ENCODE measurements at places on chromosomes 6 and 20.

DNA sequence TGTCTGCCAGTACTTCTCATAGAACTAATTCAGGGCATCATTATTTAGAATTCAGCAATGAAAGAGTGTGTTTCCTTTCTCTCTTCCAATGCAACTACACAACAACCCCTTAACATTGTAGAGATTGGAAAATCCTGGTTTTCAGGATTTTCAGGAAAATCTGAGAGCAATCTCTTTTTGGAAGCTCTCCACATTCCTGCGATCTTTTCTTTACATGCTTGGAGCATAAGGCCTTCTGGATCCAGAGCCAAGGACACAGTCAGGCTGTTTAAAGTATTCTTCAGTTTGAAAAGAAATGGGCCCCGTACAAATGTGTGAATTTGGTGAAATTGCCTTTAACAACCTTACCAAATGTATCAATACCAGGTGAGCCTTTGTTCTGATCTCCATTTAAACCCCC, 469.7 kb downstream of the PKHD1 start:
- no peak for DNase-seq

- no peak for DNase-seq
Measured at GRCh38 chr6:80508885-80509630, 402.6 kb downstream of the BCKDHB start.

DNA sequence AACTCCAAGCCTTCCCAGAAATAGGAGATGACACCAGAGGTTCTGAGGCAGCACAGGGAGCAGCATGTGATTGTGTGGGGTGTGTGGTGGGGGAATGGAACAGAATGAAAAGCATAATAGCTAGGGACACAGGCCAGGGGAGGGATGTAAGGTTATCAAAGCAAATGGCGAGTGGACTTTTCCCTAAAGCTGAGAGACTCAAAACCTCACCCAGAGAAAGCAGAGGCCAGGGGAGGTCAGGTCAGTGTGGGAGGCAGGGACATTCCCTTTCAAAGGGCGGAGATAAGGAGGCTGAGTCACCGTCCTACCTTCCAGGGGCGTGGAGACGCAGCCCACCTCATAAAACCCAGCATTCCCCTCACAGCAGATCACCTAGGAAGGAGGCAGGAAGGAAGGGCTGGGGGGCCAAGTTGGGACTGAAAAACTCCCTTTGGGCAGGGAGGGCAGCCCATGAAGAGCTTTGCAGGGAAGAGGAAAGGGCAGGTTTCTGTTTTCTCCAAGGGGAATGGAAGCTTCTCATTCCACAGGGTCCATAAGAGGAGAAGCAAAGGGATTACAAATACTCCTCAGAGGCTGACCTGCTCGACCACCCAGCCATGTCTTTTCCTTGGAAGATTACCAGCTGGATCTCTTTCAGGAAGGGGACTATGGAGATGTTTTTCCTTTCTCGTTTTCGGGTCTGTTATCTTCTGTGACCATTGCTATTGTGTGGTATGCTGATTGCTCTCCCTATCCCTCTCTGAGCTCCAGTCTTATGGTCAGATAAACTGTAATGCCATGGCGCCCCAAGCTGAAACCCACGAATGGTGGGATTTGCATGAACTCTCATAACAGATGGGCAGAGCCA, 9.6 kb upstream of the LY6G5C start:
- peak; percentile 27 for DNase-seq

DNA sequence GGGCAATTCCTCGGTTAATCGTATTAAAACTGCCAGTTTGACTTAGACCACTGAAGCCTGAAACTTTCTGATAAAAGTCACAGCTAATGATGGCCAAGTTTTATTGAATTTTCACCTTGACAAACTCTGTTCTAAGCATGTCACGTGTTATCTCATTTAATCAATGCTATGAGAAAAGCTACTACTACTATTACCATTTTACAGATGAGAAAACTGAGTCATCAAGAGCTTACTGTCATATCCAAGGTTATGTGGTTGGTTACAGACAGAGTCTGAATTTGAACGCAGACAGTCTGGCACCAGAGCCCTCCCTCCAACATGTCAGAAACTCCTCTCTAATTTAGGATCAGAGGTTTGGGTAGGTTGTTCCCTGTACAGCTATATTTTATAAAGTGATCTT, 4.3 kb downstream of the FAXC start:
- DNase-seq: no peak

- no peak for DNase-seq
Measured at GRCh38 chr6:98560418-98560817, 274.0 kb upstream of the POU3F2 start.

DNA sequence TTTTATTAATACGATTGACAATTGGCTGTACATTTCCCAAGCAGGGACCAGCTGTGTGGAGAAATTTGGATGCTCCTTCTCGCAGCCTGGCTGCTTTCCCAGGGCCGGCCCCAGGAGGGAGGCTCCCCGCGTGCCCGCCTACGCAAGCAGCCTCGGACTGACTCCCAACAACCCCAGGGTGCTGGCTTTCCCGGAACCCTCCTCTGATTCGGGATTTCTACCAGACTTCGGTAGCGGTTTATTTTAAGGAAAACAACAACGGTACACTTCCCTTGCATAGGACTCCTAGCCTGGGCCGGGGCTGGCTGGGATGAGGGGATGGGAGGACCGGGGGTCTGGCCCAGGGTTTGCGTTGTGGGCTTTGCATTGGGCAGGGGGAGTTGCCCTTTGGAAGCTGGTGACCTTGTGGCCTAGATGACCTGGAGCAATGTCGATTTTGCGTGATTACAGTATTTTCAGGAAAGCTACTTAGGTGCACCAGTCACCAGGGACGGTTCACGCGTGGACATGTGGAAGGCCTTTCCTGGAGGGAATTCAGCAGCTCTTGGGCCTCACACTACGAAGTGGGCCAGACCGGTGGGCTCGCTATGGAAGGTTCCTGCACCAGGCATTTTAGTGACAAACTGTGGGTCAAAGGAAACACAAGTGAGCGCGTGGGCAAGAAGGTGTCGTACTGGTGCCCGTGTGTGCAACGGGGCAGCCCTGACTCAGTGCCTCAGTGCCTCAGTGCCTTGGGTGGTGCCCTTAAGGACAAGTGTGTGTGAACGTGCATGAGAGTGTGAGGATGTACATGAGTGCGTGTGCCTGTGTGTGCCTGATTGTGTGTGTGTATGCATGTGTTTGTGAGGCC, 20.7 kb upstream of the PHACTR3 start:
- DNase-seq: no peak

GRCh38 chr6:105136431-105137350, 43.1 kb downstream of the POPDC3 start:
- DNase-seq: no peak

DNA sequence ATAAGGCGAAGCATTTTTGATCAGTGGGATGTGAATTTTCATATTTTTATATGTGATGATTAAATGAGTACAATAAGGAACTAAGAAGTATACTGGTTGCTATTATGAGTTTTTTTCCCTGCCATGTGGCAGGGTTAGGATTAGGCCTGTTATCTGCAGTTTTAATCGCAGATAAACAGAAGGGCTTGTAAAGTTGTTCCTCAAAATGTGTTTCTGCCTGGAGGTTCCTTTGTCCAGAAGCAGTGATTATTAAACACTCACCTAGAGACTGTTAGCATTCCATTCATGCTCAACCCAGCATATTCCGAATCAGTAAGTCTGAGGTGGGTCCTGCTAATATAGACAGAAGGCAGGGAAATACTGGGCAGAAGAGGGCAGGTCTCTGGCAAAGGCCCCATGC, 316.0 kb downstream of the CLIC5 start:
- DNase-seq: no peak

- DNase-seq: no peak
Measured at GRCh38 chr6:107618672-107619071, 128.8 kb downstream of the SOBP start.

DNA sequence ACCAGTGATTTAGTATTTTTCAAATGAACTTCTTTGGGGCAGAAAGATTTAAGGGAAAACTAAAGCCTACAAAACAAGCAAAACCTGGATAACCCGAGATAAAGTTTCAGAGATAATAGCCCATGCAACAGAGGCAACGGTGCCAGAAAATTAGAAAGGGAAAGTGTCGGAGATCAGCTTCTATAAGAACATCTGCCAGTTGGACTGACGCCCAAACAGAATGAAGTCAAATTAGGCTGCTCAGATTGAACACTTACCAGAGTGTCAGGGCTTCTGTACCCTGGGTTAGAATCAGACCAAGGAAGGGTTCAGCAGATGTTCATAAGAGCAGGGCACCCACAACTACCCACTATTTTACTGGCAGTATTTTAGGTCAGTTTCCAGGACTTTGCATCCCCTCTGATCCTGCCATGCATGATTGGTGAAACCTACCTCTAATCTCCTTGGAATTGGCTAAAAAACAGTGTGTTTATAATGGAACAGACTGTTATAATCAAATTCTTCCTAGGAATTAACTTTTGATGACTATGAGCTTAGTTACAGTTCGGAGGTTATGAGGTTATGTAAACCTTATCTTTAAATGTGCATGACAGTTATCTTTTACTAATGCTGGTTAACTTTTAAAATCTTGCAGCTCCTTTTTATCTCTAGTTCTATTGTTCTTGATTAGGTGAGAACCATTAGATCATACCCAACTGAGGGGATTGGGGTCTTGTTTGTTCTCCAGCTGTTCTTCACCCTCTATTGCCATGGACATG, 13.1 kb downstream of the BMP2 start:
- DNase-seq: no peak

DNA sequence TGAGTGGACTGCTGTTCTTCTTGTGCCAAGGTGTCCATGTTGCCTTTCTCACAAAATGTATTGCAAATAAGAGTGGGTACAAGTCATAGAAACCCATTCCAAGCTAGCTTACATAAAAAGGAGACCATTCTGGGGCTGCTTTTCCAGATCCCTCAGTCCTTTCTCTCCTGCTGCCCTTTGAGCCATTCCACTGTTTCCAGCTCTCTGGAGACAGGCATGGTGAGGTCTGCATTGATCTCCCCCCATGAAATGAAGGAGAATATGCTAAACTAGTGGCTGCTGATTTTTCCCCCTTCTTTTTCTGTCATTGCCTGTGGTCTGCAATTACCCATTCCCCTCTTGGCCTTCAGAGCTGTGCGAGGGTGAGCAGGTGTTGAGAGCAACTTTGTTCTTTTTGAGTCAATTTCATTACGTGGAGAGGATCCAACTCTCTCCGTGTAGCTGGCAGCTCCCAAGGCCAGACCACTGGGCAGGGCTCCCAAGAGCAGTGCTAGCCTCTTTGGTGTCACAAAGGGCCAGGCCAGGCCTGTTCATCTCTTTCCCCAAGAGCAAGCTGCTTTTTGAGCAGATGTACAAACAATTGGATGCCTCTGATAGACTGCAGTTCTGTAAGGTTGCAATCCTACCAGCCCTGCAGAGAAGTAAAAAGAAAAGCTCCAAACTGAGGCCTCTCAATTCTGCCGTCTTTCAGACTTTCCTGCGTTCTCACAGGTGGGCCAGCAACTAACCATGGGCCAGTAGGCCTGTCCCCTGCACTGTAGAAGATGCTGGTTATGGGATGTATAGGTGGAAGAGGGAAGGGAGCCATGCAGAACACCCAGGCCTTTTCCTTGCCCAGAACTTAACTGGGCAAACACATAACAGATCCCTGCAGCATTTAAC, 96.1 kb upstream of the ARMC2 start:
- no peak for DNase-seq

DNA sequence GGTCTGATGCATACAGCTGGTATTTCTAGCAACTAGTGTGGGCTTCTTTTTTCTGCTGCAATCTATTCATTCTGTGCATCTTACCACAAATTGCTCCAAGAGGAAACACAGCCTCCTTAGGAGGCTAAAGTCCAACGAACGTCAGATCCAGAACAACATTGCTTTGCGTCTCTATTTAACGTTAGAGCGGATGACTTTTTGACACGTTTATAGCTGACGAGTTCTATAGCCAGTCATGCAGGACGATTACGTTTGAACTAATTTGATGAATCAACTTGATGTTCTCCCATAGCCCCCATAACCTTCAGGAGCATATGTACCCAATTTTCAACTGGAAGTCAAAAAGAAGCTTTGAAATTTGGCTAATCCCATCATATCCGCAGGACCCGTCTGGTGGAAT, 59.9 kb downstream of the TSHZ2 start:
- DNase-seq: no peak
